ENCODE measurements at places on chromosomes 6 and 20.

GRCh38 chr6:71446057-71446456 lies 157.4 kb downstream of the OGFRL1 start:
- DNase-seq = no peak

DNA sequence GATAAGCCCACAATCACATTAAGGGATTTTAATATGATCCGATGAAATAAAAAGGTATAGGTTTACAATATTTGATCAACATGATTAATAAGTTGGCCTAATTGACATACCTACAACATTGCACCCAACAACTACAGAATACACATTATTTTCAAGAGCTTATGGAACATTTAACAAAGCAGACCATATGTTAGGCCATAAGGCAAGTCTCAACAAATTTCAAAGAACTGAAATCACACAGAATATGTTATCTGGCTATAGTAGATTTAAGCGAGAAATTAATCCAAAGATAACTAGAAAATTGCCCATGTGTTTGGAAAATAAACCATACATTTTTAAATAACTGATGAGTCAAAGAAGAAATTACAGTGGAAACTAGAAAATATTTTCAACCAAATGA lies 126.0 kb upstream of the KCNG1 start:
- no peak for DNase-seq

DNA sequence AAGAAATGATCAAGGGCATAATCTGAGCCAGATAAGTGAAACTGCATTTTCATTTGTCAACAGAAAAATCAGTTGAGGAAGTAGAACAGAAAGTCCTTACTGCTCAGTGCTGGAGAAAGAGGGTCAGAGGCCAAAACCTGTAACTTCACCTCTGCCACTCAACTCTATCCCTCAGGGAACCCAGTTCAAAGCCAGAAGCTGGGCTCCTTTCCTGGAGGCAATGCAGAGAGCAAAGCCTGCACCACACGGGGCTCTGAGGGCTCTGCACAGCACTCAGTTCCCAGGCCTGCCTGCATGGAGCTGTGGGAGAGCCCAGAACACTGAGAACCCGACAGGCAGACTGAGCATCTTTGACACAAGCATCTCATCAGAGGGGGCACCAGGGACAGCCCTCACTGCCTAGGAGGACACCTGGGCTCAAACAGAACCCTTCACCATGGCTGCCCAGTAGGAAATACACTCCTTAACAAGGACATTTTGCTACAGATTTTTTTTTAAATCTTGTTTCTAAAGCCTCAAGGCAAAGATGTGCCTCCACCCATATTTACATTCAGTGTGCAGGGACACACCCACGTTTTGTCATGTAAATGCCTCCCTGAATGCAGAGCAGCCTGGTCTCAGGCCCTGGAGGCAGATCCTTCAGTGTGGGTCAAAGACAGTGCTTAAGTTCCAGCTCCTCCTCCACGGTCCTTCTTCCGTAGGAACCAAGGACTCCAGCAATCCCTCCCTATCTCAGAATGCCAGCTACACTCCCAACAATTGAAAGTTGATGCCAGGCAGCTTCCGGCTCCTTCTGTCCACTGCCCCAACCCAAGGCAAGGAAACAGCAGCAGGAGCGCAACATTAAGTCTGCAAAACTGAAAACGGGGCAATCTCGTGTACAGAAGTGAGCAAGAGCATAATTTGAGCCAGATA lies 6.6 kb downstream of the RNASET2 start:
- peak; percentile 73 for DNase-seq

DNA sequence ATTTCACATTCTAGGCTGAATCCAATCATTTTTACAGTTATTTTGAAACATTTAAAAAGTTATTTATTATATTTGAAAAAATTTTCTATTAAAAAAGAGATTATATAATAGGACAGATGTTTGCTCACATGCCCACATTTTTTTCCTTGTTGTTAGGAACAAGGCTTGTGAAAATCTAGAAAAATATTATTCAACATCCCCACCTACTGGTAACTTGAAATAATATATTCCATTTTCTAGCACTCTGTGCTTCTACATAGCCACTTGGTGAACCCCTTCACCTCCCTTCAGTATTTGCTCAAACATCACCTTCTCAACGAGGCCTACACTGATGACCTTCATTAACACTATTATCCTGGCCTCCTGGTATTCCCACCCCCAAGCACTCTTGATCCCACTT lies 18.3 kb upstream of the GPRC6A start:
- peak; percentile 41 for DNase-seq

DNA sequence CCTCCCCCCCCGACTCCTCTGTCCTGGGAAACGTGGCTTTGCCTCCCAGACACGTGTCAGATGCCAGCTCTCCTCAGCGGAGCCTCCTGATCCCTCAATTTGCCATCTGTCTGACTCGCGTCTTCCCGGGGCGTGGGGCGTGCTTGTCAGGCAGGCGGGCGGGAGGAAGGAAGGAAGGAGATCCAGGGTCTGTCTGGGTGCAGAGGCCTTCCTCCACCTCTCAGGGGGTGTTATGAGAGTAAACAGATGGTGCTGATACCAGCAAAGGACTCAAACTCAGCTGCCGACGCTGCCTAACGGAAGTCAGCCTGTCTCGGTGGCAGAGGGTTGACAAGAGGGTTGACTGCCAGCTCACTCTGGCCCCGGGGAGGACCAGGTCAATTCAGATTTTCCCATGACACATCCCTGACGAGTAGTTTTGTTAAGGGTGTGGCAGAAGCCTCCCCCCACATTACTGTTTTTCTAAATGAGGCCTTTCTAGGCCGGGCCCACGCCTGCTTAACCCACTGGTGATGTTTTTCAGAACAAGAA lies 17.0 kb downstream of the UQCC2 start:
- peak; percentile 90 for DNase-seq

DNA sequence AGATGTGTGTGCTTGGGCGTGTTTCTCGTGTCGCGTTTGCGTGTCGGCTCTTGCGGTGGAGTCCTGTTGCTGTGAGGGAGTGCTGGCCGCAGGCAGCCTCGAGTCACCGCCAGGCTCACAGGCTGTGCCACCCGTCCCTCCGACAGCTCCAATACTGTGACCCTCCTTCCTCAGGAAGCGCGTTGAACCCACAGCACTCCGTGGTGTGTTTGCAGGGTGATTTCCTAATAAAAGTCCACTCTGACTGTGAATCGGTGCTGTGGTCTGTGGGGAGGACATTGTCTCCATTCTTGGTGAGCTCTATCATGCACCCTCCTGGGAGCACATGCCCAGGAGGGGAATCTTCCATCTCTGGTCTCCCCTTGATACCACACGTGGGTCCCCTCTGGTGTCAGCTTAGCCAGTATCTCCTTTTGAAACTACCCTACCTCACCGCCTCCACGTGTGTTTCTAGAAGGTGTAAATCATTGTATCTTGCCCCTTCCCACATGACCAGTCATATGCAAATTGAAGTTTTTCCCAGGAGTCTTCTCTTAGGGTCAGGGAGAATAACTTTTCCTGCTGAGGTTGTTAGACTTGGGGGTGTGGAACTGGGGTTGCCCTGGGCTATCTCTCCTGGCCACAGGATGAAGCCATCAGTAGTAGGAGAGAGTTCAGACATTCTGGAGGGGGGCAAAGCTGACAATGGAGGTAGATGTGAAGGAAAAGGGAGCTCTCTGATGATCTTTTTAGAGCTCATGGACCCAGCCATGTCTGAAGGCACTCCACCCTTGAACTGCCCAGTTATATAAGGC lies 13.3 kb upstream of the PCMTD2 start:
- DNase-seq = no peak

DNA sequence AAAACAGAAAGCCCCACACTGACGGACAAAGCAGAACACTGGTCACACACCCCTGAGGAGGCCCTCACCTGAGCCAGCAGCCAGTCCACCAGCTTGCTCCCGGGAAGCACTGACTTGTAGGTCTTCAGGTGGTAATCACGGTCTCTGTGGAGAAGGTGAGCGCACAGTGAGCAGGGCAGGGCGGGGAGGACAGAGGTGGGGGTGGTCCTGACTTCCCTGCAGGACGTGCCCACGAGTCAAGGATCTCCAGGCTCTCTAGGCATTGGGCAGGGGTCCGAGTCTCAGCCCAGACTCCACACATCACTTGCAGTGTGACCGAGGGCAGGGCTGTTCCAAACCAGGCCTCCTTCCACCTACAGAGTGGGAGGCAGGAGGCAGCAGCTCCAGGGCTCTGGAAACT lies 151.7 kb downstream of the PREX1 start:
- no peak for DNase-seq

GRCh38 chr20:53827292-53828087 lies 233.9 kb upstream of the ZNF217 start:
- no peak for DNase-seq

DNA sequence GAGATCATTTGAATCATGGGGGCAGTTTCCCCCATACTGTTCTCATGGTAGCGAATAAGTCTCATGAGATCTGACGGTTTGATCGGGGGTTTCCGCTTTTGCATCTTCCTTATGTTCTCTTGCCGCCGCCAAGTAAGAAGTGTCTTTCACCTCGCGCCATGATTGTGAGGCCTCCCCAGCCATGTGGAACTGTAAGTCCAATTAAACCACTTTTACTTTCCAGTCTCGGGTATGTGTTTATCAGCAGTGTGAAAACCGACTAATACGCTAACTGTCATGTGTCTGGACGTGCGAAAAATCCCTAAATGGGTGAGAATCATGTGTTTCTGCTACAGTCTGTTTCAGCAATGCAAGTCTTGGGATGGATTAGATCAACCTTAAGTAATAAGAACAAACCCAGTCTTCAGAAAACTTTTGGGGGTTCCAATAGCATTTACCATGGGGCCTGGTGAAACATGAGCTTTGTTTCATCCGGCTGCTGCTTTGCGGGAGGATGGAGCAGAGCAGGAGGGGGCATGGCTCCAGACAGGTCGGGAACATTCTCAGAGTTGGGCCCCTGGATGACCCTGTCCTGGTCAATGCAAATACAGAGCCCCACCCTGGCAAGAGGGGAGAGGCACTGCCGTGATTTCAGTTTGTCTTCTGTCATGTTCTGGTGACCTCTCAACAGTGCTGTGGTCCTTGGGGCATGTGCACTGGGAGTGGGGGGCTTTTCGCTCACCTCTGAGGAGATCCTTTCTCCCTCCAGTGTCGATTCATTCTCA lies 41.5 kb downstream of the CTCFL start:
- no peak for DNase-seq

DNA sequence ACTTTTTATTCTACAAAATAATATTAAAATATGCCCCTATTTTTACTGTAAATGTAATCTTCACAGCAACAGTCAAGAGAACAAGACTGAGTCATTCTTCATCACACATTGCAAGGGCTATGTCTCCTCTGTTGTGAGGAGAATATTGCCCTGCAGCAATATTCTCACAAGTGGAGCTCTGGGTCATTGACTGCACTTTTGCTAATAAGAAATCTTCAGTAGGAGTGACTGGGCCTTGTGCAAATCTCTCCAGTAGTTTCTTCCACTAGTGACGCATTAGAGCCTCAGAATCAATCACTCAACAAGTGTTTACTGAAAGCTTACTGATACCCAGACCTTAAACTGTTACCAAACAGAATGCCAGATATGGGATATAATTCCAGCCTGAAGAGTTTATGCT lies 49.1 kb downstream of the LAMA2 start:
- no peak for DNase-seq

DNA sequence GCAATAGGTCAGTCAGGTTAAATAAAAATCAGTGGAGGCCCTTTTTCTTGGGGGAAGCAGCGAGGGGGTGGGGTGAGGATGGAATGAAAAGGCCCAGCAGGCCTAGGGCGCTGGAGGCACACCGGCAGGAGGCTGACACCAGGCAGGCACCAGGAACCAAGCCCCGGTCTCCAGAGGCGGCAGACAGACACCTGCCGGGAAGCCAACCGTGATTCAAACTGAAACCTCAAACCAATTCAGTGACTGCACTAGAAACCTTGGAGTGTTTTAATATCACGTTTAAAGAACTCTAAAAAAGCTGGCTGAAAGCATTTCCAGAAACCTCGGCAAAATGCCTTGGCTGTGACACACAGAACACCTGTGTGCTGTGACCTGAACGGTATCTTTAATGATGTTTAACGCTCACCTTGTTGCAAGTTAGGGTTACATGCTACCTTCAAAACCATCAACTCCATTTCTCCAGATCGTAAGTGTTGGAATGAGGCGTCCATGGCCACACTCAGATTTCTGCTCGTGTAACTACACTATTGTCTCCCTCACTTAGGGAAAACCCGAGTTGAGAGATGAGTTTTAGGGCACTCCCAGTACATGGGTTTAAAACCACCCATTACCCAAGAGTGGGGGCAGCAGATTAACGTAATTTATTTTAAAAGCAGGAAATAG lies 27.2 kb downstream of the DIDO1 start:
- no peak for DNase-seq

DNA sequence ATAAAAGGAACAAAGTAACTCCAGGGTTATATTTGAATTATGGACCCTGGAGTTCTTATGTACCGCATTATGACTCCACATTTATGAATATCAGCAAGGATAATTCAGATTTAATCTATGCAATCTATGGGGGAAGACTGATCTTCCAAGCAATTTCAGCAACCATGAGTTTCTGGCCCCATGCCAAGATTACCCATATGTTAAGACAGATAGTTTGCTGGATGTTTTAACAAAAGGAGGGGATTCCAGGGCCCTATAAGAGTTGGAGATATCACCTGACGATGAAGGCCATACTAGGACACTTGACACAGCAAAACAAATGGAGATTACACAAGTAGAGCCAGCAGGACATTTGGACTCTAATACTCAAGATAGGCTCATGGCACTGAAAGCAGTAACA lies 45.9 kb upstream of the PLN start:
- peak; percentile 56 for DNase-seq

- no peak for DNase-seq
Measured at GRCh38 chr6:145067430-145067829, 667.9 kb downstream of the EPM2A start.

DNA sequence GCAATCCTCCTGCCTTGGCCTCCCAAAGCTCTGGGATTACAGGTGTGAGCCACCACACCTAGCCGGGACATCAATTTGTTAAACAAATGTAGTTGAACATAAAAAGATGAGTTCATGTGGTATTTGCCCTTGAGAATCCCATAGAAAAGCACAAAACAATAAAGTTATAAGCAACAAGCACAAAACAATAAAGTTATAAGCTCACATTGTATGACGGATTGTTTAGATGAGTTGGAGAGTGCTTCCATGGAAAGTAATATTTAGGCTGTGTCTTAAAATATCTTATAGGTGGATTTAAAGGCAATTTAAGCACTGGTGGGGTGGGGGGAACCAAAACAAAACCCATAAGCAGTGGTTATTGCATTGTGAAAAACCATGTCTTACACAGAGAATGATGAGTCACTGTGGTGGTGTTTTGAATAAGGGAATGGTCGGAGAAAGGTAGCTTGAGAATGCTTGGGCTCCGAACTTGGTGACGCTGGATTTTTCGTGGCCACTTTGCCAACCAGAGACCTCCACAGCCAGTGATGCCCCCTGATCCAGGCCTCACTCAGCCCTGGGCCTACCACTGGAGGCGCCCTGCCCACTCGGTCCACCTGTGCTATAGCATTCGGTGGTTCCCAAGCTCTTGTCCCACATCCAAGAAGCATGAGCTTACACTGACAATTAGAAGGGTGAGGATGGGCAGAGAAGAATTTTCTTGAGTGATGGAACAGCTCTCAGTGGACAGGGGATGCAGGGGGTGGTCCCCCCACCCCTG lies 256.0 kb downstream of the CDKAL1 start:
- DNase-seq = no peak

DNA sequence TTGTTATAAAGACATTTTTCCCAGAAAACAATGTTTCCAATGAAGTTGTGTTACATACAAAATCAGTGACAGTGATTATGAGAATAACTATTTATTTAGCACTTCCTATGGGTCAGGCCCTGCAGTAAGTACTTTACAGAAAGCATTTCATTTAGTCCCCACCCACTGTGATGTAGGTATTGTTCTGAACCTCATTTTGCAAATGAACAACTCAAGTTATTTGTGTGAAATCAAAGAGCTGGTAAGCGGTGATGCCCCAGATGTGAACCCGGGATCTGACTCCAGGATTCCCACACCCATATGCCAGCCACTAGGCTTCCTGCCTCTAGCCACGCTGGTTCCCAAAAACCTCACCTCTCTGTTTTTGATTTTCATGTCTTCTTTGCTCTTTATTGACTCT lies 30.9 kb downstream of the FAXC start:
- DNase-seq = peak; percentile 23

Measured in NCI-H69 (cell line).